ENCODE measurements at places on chromosomes 3 and 15.

DNA sequence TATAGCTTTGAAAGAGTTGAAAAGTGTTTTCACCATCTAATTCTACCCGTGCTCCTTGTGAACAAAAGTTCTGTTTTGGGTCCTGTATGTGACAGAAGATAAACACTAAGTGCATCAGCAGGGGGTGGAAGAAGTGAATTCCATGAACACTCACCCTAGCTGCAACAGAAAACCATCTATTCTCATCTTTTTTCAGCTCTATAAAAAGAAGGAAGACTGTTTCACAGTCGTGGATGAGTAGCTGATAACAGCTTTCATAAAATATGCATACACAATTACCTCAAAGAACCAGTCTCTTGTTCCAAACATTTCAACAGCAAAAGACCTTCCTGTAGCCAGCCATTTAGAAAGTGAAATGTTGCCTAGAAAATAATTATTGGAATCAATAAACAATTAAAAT is 281.7 kb upstream of the RASGRP1 start:
- no peak for DNase-seq

- DNase-seq = no peak
These were observed 43.2 kb downstream of the TP63 start for GRCh38 chr3:189674249-189674913.

DNA sequence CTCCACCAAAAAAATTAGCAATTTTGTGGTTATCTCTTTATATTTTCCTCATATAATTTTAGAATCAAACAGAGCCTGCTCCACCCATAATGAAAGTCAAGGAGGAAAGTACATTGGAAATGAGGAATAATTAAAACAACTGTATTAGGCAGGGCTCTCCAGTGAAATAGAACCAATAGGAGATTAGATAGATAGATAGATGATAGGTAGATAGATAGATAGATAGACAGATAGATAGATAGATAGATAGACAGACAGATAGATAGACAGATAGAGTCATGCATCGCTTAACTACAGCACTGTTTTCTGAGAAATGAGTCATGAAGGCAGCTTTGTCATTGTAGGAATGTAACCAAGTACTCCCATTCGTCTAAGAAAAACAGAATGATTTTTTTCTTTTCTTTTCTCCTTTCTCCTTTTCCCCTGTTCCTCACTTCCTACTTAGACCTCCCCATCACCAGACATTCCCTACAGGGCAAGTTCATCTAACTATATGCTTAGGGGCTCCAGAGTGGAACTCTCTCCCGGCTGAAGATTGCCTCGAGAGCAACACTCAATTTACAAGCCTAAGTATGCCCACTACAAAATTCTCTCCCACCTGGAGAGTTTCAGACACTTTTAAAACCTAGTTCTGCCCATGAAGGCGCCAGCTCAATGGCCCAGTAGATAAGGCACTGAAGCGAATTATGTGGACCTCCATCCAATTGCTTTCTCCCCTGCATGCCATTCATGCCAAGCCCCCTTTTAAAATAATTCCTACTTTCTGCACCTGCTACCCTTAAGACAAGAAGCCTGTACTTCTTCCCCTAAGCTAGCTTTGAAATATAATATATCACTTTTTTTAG is 53.3 kb upstream of the LIPC start:
- DNase-seq = no peak

- no peak for DNase-seq
These were observed 34.4 kb upstream of the TBC1D21 start for GRCh38 chr15:73838831-73839426.

DNA sequence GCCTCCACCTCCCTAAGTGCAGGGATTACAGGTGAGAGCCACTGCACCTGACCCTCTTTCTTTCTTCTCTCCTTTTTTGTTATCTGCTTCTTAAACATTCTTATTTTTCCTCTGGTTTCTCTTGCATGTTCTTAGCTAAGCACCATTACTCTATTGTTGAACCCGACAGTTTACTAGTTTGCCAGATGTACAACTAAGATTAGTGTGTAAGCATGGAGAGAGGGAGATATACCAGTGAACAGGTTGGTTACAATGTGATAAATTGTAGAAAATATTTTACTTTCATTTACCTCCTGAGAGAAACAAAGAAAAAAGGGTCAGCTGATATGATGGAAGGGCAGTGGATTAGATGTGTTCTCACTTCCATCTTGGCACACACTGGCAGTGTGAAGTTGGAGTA is 4.9 kb downstream of the HAUS2 start:
- no peak for DNase-seq

- DNase-seq = no peak
These were observed 783.6 kb downstream of the PDCD6IP start for GRCh38 chr3:34582055-34582454.

- DNase-seq = no peak
These were observed 22.9 kb downstream of the SIAH2 start for GRCh38 chr3:150739877-150740645.

GRCh38 chr15:33608714-33609113 is 297.9 kb downstream of the RYR3 start:
- peak; percentile 3 for DNase-seq

- DNase-seq = no peak
These were observed 80.2 kb downstream of the DLG1 start for GRCh38 chr3:197218210-197218609.

DNA sequence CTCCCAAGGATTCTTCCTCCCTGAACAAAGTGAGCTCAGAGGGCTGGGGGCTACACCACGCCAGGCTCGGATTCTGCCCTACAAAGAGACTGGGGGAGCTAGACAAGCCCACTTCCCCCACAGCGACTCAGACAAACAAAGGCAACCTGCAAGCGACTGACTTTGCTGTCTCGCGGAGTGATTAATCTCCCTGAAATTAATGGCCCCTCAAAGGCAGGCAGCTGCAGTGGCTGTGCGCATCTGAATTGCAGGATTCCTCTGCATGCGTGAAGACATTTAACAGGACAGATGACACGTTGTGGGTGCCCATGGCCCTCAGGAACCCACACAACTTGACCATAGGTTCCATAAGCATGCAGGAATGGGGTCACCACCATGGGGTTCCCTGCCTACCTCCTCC is 18.4 kb downstream of the CTXND1 start:
- peak; percentile 1 for DNase-seq

Measured in NCI-H2227 treated with DMSO at 0.1 percent for 48 hours (cell line).